Fibroblast of the aortic adventitia (primary cell): ENCODE measurements at places on chromosomes 12 and 14.

- DNase-seq = no peak
These were observed 706.7 kb downstream of the RERGL start for GRCh38 chr12:17383321-17383720.

- DNase-seq = no peak
These were observed 8.5 kb downstream of the VASH1 start for GRCh38 chr14:76769636-76770292.

DNA sequence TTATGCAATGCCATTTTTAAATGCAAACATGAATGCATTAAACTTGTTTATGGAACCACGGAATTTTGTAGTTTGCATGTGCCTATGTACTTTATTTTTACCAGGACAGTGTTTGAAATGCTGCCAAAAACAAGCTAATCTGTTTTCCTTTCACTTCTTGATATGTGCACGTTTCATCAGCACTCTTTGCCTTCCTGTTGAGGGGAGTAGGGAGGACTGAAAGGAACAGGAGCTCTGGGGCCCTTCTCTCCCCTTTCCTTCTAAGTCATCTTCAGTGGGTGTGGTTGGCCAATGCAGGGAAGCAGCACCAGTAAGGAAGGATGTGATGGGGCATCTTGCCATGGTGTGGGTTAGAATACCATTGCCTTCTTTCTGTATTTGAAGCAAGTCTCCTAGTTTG, 12.1 kb upstream of the PPP4R4 start:
- DNase-seq = peak; percentile 32

DNA sequence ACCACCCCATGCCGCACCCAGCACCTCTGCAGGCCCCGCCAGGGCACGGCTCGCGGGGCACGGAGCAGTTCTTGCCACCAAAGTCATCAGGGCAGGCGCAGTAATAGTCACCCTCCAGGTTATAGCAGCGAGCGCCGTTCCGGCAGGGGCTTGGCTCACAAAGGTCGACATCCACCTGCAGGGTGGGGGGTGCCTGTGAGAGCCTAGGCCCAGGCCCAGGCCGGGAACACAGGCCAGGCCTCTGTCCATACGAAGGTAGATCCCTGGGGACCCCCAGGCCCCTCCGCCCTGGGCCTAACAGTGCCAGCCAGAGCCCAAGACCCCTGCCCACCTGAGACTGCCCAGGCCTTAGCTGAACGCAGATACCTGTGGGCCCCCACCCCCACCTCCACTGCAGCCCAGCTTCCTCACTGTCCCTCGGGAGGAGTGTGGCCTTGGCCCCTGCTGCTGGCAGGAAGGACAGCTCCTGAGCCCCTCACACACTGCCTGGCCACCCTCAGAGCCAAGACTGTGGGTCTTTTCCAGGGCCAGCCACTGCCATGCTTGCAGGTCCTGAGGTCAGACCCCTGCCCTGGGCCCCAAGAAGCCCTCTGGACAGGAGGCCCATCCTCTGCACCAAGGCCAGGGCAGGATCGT, 19.3 kb downstream of the JAG2 start:
- no peak for DNase-seq

DNA sequence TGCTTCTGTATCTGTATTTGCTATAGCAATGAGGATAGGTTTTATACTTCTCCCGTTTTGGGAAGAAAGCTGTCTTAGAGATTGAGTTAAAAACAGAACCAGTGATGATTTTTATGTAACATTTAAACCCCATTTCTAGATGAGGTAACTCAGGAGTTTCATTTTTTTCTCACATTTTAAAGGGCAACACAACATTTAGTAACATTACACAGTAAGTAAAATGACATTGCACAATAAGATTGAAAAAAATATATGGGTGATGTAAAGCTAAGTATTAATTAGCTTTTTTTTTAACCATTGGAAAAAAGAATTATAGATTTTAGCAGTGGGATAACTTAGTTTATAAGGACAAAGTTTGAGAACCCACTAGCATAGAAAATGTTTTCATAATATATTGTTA, 25.2 kb upstream of the SCFD1 start:
- no peak for DNase-seq

- DNase-seq = no peak
These were observed 83.6 kb downstream of the KSR2 start for GRCh38 chr12:117885211-117885610.
